B cell (primary cell): ENCODE measurements at places on chromosomes 4 and X.

DNA sequence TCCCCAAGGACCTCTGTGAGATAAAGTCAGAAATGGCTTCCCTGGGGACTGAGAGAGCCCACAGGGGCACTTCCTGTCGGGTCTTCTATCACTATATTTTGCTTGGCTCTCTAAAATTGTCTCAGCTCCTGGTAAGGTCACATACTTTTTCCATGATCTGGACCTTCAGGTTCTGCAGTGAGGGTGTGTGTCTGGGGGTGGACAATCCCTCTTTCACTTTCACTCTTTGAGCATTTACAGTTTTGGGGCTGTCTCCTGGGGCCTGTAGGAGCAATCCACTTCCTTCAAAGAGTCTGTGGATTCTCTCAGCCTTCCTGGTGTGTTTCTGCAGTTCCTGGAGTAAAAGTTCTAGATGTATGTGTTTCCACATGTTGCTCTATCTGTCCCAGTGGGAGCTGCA, 335.7 kb downstream of the FSTL5 start:
- DNase-seq, result no peak

DNA sequence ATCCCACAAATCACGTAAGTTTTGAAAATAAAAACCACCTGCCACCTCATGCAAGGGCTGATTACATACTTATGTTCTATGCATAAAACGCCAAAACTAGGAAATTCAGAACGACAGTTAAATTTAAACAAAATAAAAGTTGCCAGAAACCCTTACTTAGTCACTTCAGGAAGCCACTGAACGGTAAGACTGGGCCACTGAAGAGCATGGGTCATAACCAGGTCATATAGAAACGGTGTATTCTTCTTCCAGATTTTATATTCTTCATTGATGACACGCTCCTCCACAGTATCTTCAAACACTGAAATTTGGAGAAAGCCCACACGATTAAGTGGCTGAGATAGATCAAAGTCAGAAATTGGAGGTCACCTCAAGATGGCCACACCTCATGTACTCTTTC, 1.2 kb downstream of the RBBP7 start:
- DNase-seq, result no peak

DNA sequence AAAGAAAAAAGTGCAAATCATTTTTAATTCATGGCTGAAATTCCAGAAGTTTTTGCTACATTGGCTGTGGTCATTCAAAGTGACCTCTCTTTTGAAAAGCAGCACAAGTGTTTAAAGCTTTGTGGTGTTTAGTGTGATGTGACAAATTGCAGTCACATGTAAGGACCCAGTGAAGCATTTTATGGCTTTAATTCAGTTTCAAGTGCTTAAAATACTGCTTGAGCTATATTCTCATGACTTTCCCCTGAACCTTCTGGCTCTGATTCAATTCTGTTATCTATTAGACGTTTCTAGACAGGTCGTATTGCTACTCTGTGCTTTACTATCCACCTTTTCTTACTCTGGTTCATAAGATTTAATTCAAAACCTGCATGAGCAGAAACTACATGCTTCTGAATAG, 105.8 kb downstream of the FAT4 start:
- DNase-seq, result no peak

DNA sequence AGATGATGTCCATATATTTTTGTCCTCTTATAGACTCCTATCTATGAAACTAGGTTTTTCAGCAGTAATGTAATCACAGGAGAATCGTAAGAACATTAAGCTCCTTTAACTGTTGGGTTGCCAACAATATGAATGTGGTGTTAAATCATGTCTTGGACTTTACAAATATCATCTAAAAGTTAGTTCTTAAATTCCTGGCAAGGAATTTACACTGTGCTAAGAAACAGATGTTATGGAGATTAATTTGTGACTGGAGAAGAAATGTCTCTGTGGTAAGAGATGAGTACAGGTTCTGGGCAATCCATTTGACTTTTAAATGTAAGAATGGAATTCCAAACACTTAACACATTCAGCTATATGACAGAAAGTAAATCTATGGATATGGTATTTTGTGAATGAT, 34.6 kb downstream of the CNKSR2 start:
- DNase-seq, result no peak

DNA sequence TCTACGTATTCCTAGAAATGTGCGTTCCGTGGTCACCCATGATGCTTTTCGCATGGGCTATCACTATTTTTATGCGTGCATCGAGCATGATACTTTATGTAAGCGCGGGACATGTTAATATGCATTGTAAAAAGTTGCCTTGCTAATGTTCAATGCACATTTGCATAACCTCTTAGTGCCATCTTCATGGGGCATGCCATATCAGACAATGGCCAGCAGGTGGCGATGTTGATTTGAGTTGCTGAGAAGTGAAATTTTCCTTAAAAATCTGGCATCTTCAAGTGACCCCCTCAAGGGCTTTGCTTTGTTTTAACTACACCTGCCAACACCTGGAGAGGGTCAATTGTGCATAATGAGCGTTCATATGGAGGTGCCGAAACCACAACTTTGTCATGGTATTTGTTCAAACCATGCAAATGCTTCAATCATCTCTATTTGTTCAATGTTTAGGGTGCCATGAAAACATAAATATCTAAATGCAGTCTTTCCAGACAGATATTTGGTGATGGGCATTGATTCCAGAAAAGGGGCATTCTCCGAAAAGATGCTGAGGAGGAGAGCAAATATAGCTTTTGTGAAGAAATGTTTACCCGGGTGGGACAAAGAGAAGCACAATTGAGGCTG, 833.9 kb upstream of the PRKX start:
- DNase-seq, result peak; percentile 46
